ENCODE measurements at places on chromosomes 1 and 21.

DNA sequence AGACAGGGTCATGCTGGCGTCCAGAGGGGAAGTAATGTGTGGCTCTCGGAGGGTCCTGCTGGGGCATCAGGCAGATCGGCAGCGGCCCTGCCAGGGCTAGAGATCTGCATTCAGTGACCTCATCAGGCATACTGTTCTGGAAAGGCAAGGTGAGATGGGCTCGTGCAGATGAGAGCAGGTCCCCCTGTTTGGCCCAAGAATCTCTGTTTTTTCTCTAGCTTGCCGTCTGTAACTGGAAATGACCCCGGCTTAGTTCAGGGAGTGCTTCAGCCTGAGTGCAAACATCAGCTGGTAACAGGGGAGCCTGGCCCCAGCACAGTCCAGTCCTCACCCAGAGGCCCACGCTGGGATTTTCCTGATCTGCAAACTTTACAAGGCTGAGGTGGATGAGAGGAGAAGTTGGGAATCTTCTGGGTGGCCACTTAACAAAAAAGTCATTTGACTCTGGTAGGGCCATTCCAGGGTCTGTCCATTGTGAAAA is 2.1 kb downstream of the FAM163A start:
- no peak for DNase-seq

DNA sequence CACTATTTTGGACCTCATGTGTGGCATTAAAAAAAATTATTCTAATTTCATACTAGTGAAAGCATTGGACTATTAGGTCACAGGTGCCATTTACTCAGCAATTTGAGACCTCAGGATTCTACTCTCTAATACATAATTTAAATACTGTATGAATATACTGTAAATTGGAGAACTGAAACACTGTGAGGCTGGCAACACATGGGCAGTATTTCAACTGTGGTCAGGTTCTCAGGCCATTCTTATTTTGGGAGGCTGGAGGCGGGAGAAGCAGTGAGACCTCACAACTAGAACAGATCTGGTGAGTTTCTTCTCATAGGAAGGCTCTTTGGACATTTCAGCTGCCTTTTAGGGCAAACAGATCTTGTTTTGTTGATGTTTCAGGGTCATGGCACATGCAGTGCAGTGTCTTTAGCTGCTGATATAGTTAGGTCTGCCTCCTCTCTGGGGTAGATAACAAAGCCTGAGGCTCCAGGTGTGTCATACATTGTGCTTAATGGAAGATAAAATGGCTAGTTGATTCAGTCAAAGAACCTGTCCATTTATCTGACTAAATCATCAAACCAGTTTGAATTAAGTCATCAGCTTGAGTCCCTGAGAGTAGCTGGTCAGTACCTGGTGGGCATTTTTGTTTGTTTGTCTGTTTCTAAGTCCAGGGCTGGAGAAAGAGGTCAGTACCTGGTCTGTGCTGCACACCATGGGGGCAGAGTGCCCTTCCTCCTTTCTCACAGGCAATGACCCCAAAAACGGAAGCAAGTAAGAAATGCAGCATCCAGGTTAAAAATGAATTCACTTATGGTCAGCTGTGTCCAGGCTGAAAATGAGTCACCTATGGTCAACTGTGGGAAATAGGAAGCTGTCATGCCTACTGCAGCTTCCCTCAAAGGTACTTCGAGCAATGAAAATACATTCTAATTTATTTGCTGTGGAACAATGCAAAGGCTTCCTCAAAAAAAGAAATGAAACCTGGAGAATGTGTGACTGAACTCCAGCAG is 216.2 kb downstream of the SDCCAG8 start:
- no peak for DNase-seq

DNA sequence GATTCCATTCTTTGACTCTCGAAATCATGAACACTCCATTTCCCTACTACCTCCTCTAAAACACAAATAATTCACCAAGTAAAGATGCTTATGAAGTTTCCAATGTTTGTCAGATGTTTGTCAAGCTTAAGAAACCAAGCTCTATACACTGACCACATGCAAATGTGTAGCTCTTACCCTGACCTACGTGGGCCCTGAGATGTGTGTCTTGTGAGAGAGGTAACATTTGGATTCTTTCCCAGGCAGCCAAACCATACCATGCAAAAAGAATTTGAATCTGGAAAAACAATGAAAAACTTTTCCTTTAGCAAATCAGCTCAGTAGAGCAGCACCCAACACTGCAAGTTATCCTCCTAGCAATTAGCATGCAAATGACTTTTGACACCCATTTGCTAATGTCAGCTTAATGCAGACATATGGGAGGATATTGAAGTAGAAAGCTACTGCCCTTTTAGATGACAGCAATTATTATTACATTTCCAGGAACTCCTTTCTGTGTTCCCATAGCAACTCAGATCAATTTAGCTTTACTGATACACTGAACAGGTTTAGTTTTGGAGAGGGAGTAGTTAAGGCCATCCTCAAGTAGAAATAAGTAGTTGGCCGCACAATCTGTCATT is 83.2 kb upstream of the RGS4 start:
- DNase-seq = no peak

DNA sequence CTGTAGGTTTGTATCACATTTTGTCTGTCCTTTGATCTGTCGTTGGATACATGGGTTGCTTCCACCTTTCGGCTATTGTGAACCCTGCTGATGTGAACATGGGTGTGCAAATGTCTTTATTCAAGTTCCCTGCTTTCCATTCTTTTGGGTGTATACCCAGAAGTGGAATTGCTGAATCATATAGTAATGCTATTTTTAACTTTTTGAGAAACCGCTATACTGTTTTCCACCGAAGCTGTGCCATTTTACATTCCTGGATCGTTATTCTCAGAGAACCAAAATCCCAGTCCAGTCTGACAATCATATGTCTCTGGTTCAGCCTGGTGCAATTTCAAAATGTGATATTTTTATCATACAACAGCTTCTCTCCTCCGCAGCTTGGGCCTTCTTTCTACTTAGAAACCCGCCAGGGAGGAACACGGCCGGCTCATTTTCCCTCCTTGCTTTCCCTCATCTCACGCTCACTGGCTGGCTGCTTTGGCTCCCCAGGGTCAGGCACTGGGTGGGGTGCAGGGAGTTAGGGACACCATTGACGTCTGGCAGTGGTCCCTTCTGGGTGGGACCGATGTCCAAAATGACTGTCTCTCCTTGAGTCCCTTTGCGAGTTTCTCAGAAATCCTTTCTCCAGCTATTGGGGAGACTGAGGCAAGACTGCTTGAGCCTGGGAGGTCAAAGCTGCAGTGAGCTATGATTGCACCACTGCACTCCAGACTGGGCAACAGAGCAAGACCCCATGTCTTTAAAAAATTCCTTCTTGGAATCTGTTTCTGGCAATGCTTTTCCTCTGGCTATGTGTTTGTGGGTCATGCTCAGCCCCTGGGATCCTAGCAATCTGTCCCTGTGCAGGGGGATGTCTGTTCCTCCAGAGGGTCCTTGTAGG is 73.5 kb upstream of the AKT3 start:
- DNase-seq = no peak

DNA sequence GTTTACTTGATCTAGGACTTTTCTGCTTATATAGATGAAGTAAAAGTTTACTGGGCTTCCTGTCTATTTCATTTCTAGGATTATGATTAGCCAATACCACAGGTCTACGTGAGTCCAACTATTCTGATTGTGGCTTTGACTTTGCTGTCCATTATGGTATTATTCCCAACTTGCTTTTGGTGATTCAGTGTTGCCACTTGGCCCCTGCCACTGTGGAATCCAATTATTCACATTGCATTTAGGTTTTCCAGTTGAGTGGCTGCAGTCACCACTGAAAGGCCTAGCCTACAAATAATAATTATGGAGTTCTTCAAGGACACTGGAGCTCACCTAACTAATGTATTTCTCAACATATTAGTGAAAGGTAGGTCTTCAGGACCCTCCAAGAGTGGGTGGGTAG is 574.3 kb upstream of the USP24 start:
- no peak for DNase-seq

DNA sequence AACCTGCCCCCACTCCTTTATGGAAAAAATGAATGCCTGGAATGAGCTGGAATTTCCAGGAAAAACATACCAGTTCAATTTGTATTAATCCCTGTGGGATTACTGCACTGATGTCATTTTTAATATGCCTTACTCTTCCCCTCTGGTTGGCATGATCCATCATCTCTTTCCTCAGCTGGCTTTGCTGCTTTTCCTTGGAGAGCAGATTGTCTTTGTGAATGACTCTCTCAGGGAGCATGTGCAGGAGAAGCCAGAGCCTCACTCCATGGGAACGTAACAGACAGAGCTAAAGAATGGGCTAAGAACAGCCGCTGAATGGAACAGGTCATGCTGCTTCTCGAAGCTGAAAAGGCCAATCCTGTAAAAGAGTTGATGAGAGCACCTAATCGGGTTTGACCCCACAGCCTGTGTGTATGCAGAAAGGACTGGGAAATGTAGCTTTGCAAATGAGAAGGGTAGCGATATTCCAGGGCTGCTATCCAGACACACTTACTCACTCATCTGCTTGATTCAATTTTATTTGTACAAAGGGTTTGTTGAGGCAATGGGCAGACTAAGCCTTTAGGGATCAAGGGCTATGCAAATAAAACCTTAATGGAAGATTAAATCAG is 20.7 kb downstream of the PHC2 start:
- DNase-seq = no peak

GRCh38 chr1:114040273-114041015 is 61.2 kb downstream of the OLFML3 start:
- peak; percentile 2 for DNase-seq

- DNase-seq = no peak
Observed at GRCh38 chr1:18077657-18078215, 29.9 kb upstream of the IGSF21 start.

GRCh38 chr21:43600642-43601402 is 58.5 kb downstream of the HSF2BP start:
- DNase-seq = no peak

- DNase-seq = peak; percentile 49
Observed at GRCh38 chr1:19477284-19478249, 7.8 kb downstream of the CAPZB start.

- no peak for DNase-seq
Observed at GRCh38 chr1:8438489-8438888, 120.6 kb downstream of the SLC45A1 start.

GRCh38 chr1:150974580-150975478 is at the start of gene CERS2:
CERS2 (minus strand) TSS chr1:150974835; CDS start chr1:150969090, 5,745 bp downstream.
- DNase-seq = peak; percentile 81

DNA sequence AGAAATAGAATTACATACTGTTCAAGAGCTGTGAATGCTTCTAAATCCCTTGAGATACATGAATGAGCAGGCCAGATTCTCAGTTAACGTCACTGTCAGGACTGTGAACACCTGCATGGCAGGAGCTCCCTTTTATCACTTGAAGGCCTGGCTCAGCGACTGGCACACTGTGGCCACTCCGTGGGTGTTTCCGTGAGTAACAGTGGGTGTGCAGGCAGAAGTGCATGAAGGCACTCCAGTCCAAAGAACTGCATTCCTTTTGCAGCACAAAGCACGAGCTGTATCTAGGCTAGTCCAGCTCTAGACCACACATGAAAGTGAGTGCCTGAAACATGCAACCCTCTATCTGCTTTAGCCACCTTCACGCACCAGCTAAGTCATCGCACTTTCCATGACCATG is 9.6 kb upstream of the SIM2 start:
- no peak for DNase-seq

- DNase-seq = no peak
Observed at GRCh38 chr1:48807554-48808260, 31.0 kb upstream of the BEND5 start.

Measured in CD4-positive, alpha-beta T cell treated with Interleukin-1 beta for 1 hour (primary cell).